ENCODE measurements at places on chromosomes 7 and 10. TPM values are rescaled to one million over a fixed set of nuclear protein-coding genes. Genes with fewer than 3 reads are reported as not detected.

Gene KDM7A
- 16.8 TPM for total RNA-seq

Gene SAP25
- 1.9 TPM for total RNA-seq

- no peak overlapping the region for H3K4me3 ChIP-seq
- H3K27ac ChIP-seq = no peak overlapping the region
- peaks cover 12% of the 10 kb centered on the region for H3K4me1 ChIP-seq
- no peaks in the 10 kb centered on the region for H3K36me3 ChIP-seq
These were observed 57.1 kb upstream of the TM9SF3 start for GRCh38 chr10:96643920-96644319.

- peaks cover 26% of the 10 kb centered on the region for H3K36me3 ChIP-seq
- H3K4me3 ChIP-seq = no peak overlapping the region
- no peaks in the 10 kb centered on the region for H3K4me1 ChIP-seq
- no peak for DNase-seq
- no peaks in the 10 kb centered on the region for H3K27me3 ChIP-seq
These were observed 48.6 kb downstream of the NCAPG2 start for GRCh38 chr7:158655931-158656441.

GRCh38 chr7:41375582-41375981 is 327.3 kb downstream of the INHBA start:
- DNase-seq = no peak
- H3K36me3 ChIP-seq = no peaks in the 10 kb centered on the region
- no peak overlapping the region for H3K4me3 ChIP-seq
- H3K27ac ChIP-seq = no peak overlapping the region
- H3K27me3 ChIP-seq = no peaks in the 10 kb centered on the region

GRCh38 chr7:12111422-12112405 is 99.4 kb upstream of the TMEM106B start:
- H3K27ac ChIP-seq = peak overlapping the region; percentile 92
- peak overlapping the region; percentile 66 for H3K4me3 ChIP-seq
- H3K36me3 ChIP-seq = no peaks in the 10 kb centered on the region
- H3K27me3 ChIP-seq = no peaks in the 10 kb centered on the region
- DNase-seq = peak; percentile 54
- peaks cover 8% of the 10 kb centered on the region for H3K4me1 ChIP-seq

DNA sequence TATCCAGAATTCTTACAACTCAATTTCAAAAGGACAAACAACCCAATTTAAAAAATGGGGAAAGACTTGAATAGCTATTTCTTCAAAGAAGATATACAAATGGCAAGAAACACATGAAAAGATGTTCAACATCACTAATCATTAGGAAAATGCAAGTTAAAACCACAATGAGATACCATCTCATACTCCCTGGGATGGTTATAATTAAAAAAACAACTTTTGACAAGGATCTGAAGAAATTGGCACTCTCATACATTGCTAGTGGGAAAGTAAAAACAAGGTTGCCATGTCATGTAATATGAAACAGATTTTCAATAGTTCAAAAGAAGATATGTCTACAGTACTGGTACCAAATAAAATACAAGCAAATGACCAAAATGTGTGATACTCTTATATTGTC is 9.0 kb downstream of the OAT start:
- H3K36me3 ChIP-seq = peaks cover 22% of the 10 kb centered on the region
- peaks cover 14% of the 10 kb centered on the region for H3K4me1 ChIP-seq
- DNase-seq = no peak

DNA sequence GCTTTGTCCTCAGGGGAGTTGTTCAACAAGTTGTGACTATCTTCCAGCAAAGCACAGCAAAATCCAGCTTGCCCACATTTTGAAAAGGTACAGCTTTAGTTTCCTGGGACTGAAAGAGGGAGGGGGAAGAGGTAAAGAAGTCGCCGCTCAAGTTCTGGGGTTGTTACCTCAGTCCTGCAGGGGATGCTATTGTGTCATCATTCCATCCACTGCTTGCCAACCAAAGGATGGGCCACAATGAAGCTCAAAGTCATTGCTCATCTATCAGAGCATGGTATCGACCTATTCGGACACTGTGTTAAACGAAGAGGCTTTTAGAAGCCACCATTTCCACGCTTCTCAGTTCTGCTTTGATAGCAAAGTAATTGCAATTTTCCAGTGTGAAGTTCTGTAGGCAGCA is 34.3 kb downstream of the NPY start:
- no peaks in the 10 kb centered on the region for H3K36me3 ChIP-seq
- no peak overlapping the region for H3K27ac ChIP-seq
- H3K4me1 ChIP-seq = no peaks in the 10 kb centered on the region
- H3K27me3 ChIP-seq = no peaks in the 10 kb centered on the region
- DNase-seq = peak; percentile 39

DNA sequence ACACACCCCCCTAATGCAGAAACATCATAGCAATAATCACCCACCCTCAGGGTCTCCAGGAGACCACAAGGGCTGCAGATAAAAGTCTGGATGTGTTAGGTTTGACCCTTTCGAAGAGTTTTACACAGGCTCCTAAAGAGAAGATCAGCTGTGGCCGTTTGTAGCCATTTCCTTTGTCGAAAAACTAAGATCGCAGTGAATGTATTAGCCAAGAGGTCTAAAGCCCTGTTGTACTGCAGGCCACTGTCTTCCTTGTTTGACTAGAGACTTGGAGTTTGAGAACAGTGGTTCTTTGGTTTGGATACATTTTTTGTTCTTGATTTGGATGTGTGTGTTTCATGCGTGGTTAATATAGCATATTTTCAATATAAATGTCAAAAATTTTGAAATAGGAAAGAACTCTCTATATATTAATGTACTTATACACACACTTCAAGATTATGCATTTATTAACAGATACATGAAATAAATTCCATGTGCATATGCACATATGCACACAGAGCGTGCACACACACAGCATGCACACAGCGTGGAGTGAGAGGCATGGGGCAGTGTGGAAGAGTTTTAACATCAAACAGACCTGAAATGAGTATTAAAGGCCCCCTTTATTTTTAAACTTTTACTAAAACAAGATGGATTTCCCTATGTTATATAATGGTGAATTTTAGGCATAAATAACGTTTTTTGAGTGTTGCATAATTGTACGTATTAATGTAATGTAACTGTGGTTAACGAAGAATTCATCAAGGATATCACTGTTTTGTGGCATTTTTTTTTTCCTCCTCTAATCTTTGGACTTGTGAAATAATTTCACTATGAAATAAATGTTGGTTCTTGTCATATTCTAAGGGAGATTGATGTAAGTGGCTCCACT is 2.2 kb downstream of the IKZF1 start:
- no peak overlapping the region for H3K4me3 ChIP-seq
- peaks cover 13% of the 10 kb centered on the region for H3K4me1 ChIP-seq
- H3K36me3 ChIP-seq = no peaks in the 10 kb centered on the region
- H3K27me3 ChIP-seq = peaks cover 56% of the 10 kb centered on the region
- no peak overlapping the region for H3K27ac ChIP-seq

DNA sequence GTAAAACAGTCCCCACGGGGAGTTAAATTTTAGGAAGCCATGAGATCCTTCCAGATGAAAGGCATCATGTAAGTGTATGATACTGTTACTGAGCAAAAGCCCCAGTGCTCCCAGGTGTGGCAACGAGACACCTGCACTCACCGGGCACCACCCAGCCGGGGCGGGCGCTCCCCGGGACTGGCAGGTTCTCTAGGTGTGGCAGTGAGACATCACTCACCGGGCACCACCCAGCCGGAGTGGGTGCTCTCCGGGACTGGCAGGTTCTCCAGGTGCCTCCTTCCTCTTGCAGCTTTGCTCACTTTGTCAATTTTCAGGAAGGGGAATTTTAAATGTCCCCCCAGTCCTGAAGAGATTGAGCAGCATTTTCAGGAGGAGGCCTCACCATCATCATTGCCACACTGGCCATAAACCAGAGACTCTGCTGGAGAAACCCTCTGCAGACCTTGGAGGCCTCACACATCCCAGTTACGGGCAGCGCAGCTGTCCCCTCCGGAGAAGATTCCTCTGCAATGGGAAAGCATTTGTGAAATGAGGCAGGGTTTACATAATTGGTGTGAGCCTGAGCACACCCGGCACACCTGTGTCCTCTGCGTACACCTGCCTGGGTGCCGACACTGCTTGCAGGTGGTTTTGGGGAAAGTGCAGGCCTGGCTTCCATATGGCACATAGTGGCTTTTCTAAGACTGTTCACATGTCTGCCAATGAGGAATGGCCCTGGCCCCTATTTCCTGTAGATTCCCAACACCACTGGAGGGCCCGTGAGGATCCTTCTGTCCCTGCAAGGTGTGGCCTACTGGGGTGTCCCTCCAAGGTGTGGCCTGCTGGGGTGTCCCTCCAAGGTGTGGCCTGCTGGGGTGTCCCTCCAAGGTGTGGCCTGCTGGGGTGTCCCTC is 191.4 kb downstream of the EBF3 start:
- H3K4me3 ChIP-seq = no peak overlapping the region
- no peak for DNase-seq
- no peak overlapping the region for H3K27ac ChIP-seq
- no peaks in the 10 kb centered on the region for H3K27me3 ChIP-seq
- peaks cover 20% of the 10 kb centered on the region for H3K36me3 ChIP-seq
- no peaks in the 10 kb centered on the region for H3K4me1 ChIP-seq

- H3K27ac ChIP-seq = no peak overlapping the region
- no peak overlapping the region for H3K4me3 ChIP-seq
- H3K27me3 ChIP-seq = no peaks in the 10 kb centered on the region
- no peaks in the 10 kb centered on the region for H3K36me3 ChIP-seq
- H3K4me1 ChIP-seq = no peaks in the 10 kb centered on the region
- DNase-seq = no peak
These were observed 231.1 kb downstream of the GPR158 start for GRCh38 chr10:25405871-25406270.

DNA sequence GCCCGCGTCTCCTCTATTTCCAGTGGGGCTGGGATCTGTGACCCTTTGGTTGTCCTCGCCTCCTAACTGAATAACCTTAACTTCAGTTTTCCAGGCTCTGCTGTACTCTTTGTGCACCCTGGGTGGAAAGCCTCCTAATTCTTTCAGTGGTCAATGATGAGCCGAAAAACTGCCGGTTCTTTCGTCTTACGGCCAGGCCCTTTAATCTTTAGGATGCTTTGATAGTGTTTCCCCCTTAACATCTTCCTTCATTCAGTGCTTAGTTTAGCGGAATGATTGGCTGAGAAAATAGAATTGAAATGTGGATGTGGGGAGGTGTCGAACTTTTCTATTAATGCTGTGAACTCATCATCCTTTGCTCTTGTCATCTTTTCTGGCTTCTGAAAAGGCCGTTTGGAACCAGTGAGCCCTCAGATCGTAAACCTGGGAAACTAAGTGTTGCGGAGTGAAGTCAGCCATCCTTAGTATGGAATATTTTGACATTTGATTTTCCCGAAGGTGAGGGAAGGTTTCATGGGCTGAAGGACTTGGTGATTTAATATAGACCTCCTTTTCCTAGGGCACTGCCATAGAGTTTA is 847 bp downstream of the GARS1 start:
- H3K4me1 ChIP-seq = peaks cover 9% of the 10 kb centered on the region
- peak overlapping the region; percentile 92 for H3K27ac ChIP-seq
- no peak for DNase-seq

DNA sequence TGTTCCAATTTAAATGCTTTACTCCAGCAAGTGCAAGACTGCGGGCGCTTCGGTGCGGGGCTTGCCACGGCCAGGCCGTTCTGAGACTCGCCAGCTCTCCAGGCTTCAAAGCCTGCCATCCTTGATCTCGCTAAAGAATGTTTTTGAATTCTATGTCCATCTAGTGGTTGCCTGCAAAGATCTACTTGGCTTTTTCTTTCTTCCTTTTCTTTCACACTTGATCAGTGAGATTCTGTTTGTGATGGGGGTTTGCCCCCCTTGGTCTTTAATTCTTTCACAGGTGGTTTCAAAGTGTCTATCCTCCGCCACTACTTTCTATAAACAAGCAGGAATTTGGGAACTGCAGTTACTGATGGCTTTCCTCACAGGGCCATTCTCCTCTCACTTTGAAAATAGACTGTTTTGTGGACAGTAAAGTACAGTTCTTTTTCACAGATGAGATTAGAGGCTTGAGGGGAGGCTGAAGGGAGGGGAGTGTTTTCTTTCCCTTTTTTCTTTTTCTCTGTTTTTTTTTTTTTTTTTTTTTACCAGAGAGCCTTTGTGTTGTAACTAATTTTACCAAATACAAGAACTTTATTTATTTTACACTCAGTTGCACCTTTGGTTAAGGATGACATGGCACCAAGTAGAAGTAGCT is 15.2 kb upstream of the FBXW4 start:
- no peak overlapping the region for H3K4me3 ChIP-seq
- DNase-seq = peak; percentile 53
- H3K27ac ChIP-seq = no peak overlapping the region
- H3K4me1 ChIP-seq = peaks cover 3% of the 10 kb centered on the region

DNA sequence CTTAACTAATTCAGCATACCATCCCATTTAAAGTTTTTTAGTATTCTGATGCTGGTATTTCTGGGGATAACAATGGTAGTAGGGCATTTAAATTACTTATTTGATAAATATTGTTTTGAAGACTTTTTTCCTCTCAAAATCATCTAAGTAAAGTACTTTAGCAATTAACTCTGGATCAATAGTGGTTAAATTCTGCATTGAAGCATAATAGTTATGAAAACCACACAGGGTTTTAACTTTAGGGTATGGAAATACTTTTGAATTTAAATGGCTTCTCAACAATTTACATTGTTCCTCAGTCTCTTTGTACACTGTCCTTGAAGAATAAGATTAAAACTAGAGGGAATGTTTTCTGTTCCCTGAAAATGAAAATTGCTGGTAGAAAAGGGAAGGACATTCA is 202.6 kb upstream of the STEAP4 start:
- H3K27me3 ChIP-seq = no peaks in the 10 kb centered on the region
- no peak for DNase-seq
- no peaks in the 10 kb centered on the region for H3K4me1 ChIP-seq
- H3K36me3 ChIP-seq = no peaks in the 10 kb centered on the region
- H3K27ac ChIP-seq = no peak overlapping the region

DNA sequence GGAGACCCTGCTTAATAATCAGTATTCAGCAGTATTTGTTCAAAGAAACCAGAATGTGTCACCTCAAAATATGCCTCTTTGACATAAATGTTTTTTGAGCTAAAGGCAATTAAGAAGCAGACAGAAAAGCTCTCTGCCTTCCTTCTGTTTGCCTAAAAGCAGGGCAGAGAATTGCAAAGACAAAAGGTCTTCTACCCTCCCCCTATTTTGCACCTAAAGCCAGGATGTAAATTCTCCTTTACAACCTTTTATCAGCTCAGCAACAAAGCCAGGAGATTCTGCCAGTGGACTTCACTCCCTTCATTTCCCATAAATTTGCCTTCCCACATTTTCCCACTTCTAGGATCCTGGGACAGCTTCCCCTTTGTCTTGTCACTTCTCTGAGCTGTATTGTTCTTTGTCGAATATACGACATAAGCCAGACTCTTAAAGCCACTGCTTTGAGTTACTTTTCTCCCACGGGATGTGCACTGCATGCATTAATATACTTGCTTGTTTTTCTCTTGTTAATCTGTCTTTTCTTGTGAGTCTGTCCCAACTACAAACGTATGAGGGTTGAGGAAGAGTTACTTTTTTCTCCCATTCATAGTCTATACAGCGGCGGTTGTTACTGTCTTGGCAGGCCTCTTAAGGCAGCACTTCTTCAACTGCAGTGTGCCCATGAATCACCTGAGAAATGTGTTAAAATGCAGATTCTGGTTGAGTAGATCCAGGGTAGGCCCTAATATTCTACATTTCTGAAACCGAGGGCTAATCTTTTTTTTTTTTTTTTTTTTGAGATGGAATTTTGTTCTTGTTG is 48.2 kb downstream of the ST8SIA6 start:
- H3K27ac ChIP-seq = peak overlapping the region; percentile 15
- H3K36me3 ChIP-seq = no peaks in the 10 kb centered on the region
- no peak overlapping the region for H3K4me3 ChIP-seq
- H3K4me1 ChIP-seq = no peaks in the 10 kb centered on the region

Data from spinal cord (tissue), 10 donors.